ENCODE measurements at places on chromosomes 6 and 20. TPM values are rescaled to one million over a fixed set of nuclear protein-coding genes. Genes with fewer than 3 reads are reported as not detected.

- no peaks in the 10 kb centered on the region for H3K27me3 ChIP-seq
- no peak overlapping the region for H3K4me3 ChIP-seq
- no peak for DNase-seq
- peak overlapping the region; percentile 15 for H3K27ac ChIP-seq
Measured at GRCh38 chr20:41178904-41179432, 41.6 kb downstream of the PLCG1 start.

GRCh38 chr20:60085551-60086132 lies 127.4 kb downstream of the CDH26 start:
- peaks cover 2% of the 10 kb centered on the region for H3K4me1 ChIP-seq
- peaks cover 27% of the 10 kb centered on the region for H3K27me3 ChIP-seq
- no peak for DNase-seq
- H3K4me3 ChIP-seq: no peak overlapping the region
- no peak overlapping the region for H3K27ac ChIP-seq
- H3K36me3 ChIP-seq: no peaks in the 10 kb centered on the region

GRCh38 chr20:54063992-54064676 lies 6.3 kb downstream of the BCAS1 start:
- H3K27ac ChIP-seq: no peak overlapping the region
- no peak overlapping the region for H3K4me3 ChIP-seq
- no peaks in the 10 kb centered on the region for H3K36me3 ChIP-seq
- no peaks in the 10 kb centered on the region for H3K27me3 ChIP-seq
- DNase-seq: no peak

- H3K27me3 ChIP-seq: peaks cover 38% of the 10 kb centered on the region
- peaks cover 8% of the 10 kb centered on the region for H3K4me1 ChIP-seq
- no peak overlapping the region for H3K27ac ChIP-seq
- H3K36me3 ChIP-seq: no peaks in the 10 kb centered on the region
- no peak for DNase-seq
Measured at GRCh38 chr6:32086661-32087573, 22.2 kb downstream of the TNXB start.

DNA sequence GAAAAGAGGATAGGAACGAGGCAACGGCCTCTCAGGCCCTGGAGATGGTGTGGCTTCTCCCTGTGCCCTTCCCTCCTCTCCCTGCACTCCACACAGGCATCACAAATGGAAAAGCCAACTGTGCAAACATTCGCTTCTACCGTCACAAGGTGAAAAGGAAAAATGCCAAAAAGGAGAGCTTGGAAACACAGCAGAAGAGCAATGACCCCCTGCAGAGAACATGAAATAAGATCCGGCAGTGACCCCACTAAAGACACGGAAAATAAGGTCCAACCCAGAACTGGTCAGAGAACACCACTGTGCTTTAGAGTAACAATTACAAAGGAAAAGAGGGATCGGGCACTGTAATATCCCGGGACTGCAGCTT lies 63.0 kb downstream of the SLC22A23 start:
- no peak for DNase-seq
- H3K36me3 ChIP-seq: no peaks in the 10 kb centered on the region
- H3K4me1 ChIP-seq: no peaks in the 10 kb centered on the region
- no peak overlapping the region for H3K4me3 ChIP-seq
- no peaks in the 10 kb centered on the region for H3K27me3 ChIP-seq

DNA sequence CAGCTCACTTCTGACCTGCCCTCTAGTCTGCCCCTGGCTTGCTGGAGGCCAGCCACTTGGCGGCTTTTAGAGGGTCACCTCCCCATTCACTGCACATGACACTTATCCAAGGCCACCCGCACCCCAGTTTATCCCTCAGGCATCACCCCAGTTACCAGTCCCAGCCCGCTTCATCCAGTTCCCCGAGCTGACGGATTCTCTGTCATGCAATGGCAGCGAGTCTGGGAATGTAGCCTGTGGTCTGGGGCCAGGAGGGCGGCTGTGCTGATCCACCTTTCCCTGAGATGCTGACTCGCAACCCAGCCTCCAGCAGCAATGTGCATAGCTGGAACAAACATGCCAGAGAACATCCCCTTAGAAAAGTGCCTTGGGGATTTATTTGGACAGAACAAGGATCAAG lies 25.8 kb downstream of the SYNDIG1 start:
- H3K4me3 ChIP-seq: no peak overlapping the region
- no peaks in the 10 kb centered on the region for H3K27me3 ChIP-seq
- DNase-seq: no peak
- H3K27ac ChIP-seq: peak overlapping the region; percentile 47

DNA sequence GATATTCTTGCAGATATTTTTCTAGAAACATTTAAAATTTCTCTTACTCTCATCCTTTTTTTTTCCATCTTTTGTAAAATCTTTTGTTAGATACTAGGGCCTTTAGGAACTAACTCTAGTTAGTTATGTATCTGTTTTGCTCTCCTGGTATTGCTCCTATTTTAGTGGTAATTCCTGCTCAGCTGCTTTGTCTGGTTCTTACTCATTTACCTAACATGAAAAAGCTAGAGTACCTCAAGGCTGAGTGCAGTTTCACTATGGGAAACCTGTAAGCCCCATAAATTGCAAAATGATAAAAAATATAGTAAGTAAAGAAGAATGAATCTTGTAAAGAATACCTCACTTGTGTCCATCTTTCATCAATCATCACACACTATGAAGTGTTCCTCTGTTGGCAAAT lies 1602.0 kb downstream of the GRIK2 start:
- DNase-seq: no peak
- no peak overlapping the region for H3K27ac ChIP-seq
- no peak overlapping the region for H3K4me3 ChIP-seq
- no peaks in the 10 kb centered on the region for H3K36me3 ChIP-seq
- H3K27me3 ChIP-seq: no peaks in the 10 kb centered on the region

DNA sequence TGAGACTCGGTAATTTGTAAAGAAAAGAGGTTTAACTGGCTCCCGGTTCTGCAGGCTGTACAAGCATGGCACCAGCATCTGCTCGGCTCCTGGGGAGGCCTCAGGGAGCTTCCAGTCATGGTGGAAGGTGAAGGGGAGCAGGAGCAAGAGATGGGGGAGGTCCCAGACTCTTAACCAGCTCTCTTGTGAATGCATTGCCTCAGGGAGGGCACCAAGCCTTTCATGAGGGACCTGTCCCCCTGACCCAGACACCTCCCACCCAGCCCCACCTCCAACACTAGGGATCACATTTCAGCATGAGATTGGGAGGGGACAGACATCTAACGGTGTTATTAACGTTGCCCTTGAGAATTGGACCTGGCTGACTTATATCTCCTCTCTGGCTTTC lies 68.6 kb downstream of the PTPN1 start:
- H3K36me3 ChIP-seq: peaks cover 76% of the 10 kb centered on the region
- H3K27ac ChIP-seq: no peak overlapping the region
- H3K4me3 ChIP-seq: no peak overlapping the region
- no peaks in the 10 kb centered on the region for H3K27me3 ChIP-seq
- peaks cover 15% of the 10 kb centered on the region for H3K4me1 ChIP-seq

DNA sequence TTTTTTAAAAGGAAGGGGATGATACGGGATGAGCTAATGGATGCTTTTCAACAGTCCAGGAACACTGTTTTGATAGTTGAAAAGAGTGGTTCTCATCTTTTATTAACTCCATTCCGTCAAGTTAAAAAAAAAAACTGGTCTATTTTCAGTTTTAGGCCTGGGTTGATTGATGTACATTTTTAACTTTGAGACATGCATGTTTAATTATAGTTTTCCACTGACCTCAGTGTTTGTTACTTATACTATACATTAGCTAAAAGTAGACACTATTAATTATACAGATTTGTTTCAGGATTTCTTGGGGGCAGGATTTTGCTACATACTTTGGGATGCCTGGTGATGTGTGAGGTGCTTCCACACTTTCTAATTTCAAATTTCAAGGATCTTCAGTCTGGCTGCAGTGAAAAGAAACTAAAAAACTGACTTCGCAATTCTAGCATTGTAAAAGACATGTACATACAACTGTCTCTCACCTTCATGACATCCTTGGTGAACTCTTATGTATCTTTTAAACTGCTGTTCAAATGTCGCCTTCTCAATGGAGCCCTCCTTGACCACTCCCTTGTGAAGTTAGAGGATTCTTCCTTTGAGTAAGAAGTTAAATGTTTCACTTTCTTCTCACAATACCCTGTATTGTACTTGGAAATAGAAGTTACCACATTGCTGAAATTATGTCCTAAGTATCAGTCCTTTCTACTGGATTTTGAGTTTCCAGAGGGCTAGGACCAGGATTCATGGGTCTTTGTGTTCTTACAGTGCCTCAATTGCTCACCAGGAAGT lies 101.7 kb downstream of the TSHZ2 start:
- H3K4me1 ChIP-seq: peaks cover 27% of the 10 kb centered on the region
- H3K36me3 ChIP-seq: no peaks in the 10 kb centered on the region
- H3K4me3 ChIP-seq: no peak overlapping the region
- H3K27me3 ChIP-seq: no peaks in the 10 kb centered on the region

- peaks cover 21% of the 10 kb centered on the region for H3K4me1 ChIP-seq
- H3K27ac ChIP-seq: no peak overlapping the region
- no peaks in the 10 kb centered on the region for H3K36me3 ChIP-seq
- H3K4me3 ChIP-seq: no peak overlapping the region
- peaks cover 57% of the 10 kb centered on the region for H3K27me3 ChIP-seq
- DNase-seq: no peak
Measured at GRCh38 chr20:17896193-17896723, 72.3 kb downstream of the SNX5 start.

GRCh38 chr6:24951811-24952299 lies 16.1 kb upstream of the RIPOR2 start:
- peak overlapping the region; percentile 96 for H3K27ac ChIP-seq
- peak; percentile 77 for DNase-seq
- H3K4me3 ChIP-seq: peak overlapping the region; percentile 40
- no peaks in the 10 kb centered on the region for H3K27me3 ChIP-seq
- H3K36me3 ChIP-seq: peaks cover 64% of the 10 kb centered on the region
- peaks cover 94% of the 10 kb centered on the region for H3K4me1 ChIP-seq

- no peaks in the 10 kb centered on the region for H3K4me1 ChIP-seq
- no peak overlapping the region for H3K27ac ChIP-seq
- no peak for DNase-seq
- H3K4me3 ChIP-seq: no peak overlapping the region
Measured at GRCh38 chr20:50403565-50404418, 106.4 kb upstream of the PTPN1 start.

- no peaks in the 10 kb centered on the region for H3K4me1 ChIP-seq
- no peaks in the 10 kb centered on the region for H3K36me3 ChIP-seq
- DNase-seq: no peak
Measured at GRCh38 chr20:44245977-44246376, 1.1 kb upstream of the GDAP1L1 start.

- no peak overlapping the region for H3K4me3 ChIP-seq
- no peaks in the 10 kb centered on the region for H3K27me3 ChIP-seq
- no peak overlapping the region for H3K27ac ChIP-seq
- no peaks in the 10 kb centered on the region for H3K36me3 ChIP-seq
Measured at GRCh38 chr6:153758516-153758915, 280.5 kb upstream of the OPRM1 start.

DNA sequence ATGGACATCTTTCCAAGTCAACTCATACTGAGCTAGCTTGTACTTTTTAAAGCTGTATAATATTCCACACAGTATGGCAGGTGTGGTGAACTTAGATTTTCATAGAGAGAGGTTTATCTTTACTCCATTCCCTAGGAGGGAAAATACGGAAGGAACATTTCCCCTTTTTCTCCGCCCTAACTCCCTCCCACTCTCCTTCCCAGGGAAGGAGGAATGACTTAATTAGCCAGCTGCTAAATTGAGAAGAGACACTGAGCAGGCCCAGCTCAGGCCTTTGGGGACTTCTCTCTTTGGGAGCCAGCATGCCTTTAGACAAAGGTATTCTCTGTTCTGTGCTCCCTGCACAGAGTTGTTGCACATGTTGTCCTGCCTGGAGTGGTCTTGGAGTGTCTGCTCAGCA lies 46.1 kb downstream of the MBOAT1 start:
- peaks cover 14% of the 10 kb centered on the region for H3K4me1 ChIP-seq
- H3K27me3 ChIP-seq: no peaks in the 10 kb centered on the region
- H3K4me3 ChIP-seq: no peak overlapping the region
- no peak for DNase-seq

DNA sequence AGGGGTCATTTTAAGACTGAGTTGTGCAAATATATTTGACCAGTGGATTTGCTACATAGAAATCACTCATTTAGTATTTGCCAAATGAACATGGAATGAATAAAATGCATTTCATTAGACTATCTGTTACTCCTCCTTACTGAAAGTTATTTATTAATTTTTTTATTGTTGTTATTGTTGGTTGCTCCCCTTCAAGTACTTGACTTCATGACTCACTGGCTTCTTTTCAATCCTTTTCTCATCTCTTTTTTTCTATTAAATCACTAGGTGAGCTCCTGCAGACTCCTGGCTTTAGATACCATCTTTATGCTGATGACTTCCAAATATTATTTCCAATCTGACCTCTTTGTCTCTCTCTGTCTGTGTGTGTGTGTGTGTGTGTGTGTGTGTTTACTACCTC lies 192.2 kb upstream of the FAM83B start:
- no peaks in the 10 kb centered on the region for H3K4me1 ChIP-seq
- no peak overlapping the region for H3K27ac ChIP-seq
- DNase-seq: no peak
- no peaks in the 10 kb centered on the region for H3K36me3 ChIP-seq
- H3K4me3 ChIP-seq: no peak overlapping the region

DNA sequence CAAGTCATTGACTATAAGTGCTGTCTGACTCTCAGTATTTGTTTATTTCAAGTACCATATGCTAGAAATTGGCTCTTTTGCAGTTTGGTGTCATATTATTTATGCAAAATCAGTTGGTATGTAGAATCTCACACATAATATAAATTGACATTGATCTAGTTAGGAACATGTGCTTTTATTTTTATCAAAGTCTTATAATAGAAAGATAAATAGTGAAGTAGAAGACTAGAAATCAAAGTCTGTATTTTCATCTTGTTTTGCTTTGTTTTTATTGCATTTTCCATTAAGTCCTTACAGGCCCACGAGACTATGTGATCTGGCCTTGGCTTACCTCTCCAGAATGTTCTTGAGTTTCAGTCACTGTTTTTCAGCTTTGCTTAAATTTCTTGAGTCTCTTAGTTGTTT lies 300.3 kb downstream of the LAMA2 start:
- DNase-seq: no peak
- no peaks in the 10 kb centered on the region for H3K27me3 ChIP-seq
- no peaks in the 10 kb centered on the region for H3K36me3 ChIP-seq
- H3K4me3 ChIP-seq: no peak overlapping the region
- H3K27ac ChIP-seq: no peak overlapping the region

Gene PEX3
- total RNA-seq: 20.5 TPM

Gene GATA5
- not detected for total RNA-seq

Gene TENT5A
- 2.0 TPM for total RNA-seq

Gene DYNLRB1
- total RNA-seq: 90.5 TPM

Data from activated CD4-positive, alpha-beta T cell treated with anti-CD3 and anti-CD28 coated beads, Interleukin-2, amount 10 ng/mL, durations not matched to agents 7 days and 5 days (primary cell).